ENCODE measurements at places on chromosomes 4 and X. TPM values are rescaled to one million over a fixed set of nuclear protein-coding genes. Genes with fewer than 3 reads are reported as not detected.

The ADH1B gene
- polyA plus RNA-seq = 22.9 TPM

The SPP1 gene
- 140 TPM for polyA plus RNA-seq

The MAGEA2B gene
- not detected for polyA plus RNA-seq

The ZCCHC12 gene
- 1.2 TPM for polyA plus RNA-seq

The PRR32 gene
- polyA plus RNA-seq = not detected

Data from right renal pelvis (tissue), 4 donors.